ENCODE measurements at places on chromosomes 1 and 21.

DNA sequence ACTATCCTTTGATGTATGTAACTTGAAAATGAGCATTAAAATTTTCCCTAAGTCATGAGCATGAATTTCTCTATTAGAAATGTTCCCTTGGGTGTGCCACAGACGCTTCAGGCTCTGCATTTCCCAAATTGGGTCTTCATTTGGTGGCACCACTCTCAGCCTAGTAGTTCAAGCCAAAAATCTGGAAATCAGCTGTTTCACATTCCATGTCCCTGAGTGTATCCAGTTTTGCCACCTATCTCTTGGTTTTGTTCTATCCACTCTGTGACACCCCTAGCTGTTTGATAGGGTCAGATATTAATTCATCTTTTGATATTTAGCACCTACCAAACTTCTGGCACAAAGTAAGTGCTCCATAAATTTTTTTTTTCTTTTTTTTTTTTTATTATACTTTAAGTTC lies 89.5 kb upstream of the DPH5 start:
- no peak for DNase-seq

DNA sequence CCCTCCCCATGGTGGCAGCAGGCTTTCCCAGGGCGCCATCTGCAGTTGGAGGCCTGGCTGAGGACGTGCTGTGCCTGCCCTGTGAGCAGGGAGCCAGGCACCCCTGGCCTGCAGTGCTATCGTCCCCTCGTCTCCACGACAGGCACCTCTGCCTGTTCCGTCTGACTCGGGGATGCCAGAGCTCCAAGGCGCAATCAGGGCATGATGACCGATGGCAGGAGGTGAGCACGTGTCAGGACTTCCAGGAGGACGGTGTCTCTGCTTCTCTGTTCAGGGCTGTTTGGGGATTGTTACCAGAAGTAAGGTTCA lies 125.2 kb downstream of the PCBP3 start:
- DNase-seq: no peak

DNA sequence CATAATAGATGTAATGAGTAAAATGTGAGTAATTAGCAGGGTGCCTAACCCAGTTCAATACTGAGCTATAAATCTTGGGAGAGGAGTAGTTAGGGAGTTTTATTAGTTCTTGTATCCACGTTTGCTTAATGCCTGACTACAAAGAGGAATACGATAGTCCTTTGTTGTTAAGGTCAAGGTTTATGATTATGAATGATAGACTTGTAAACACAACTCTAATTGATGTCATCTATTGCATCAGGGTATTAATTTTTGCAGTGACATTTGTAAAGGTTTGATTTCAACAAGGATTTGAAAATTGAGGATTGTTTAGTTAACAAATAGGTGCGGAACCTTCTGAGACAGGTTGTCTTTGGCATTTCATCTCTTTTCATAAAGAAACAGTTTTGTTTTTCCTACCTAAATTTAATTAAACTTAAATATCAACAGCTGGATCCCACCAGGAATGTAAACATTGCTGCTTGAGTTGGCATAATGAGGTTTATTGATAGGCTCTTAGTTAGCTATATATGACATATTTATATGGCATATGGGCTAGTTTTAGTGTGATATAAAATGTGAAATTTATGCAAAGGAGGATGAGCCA lies 9.7 kb downstream of the SOAT1 start:
- DNase-seq: no peak

DNA sequence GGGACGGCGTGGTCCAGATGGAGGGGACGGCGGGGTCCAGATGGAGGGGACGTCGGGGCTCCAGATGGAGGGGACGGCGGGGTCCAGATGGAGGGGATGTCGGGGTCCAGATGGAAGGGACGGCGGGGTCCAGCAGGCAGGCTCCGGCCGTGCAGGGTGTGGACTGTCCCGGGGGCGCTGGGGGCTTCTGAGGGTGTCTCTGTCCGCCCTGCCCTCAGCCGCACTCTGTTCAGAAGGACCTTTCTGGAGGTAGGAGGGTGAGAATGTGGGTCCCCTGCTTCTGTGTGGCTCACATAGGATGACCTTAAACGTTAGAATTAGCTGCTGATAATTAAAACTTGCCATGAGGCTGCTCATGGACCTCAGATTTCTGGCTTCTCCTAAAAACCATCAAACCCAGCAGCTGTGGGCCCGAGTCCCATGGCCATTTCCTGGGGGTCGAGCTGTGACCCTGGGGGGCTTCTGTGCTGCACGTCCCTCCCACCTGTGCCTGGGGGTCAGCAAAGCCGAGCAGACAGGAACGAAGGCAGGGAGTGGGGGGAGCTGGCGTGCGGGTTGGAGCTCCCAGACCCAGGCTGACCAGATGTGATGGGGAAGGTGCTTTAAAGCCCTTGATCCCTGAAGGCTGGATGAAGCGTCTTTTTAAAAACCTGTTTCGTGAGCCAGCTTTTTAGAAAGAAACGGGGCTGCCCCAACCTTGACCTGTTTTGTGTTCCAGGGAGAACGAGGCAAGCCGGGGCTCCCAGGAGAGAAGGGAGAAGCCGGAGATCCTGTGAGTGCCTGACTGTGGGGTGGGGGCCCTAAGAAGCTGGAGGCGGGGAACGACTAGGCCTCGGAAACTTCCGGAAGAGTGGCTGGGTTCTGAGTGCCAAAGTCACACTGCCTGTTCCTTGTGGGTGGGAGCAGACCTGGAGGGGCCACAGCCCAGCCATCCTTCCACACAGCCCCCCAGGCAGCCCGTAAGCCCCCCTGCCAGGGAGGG lies 7.1 kb downstream of the COL6A1 start:
- DNase-seq: peak; percentile 9

DNA sequence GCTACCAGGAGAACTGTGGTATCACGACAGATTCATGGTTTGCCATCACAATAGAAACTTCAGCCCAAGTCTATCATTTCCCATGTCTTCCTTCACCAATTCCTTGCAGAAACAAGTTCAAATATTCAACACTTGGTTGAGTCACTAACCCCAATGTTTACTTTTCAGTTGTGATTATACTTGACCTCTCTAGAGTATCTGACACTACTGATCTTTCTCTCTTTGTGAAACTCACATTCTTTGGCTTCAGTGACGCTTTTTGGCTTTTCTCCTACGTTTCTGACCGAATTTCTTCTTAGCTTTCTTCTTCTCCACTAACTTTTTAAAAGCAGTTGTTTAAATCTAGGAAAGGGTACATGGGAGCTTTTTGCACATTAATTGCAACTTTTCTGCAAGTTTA lies 48.8 kb upstream of the HMGB4 start:
- no peak for DNase-seq

DNA sequence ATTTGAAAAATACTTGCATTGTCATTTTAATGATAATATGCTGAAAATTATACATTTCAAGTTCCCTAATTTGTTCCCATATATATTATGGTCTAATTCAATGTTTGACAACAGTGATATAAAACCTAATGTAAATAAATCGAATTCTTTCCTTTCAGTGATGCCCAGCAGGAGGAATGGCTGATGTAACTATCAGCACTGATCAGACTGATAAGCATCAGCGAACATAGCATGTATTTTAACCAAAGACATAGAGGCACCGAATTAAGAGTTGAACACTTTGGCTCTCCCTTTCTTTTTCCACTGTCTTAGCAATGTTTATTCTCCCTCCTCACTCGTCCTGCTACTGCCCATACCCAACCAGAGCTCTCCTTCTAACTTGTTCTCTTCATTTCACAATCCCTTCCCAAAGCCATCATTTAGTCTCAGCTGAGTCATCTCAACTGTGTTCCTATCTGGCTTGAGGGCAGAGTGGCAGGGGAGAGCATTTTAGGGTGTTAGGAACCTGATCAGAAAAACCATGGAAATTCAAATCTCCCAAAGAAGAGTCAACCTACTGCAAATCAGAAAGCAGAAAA lies 58.8 kb upstream of the C1orf115 start:
- DNase-seq: no peak

GRCh38 chr1:58256041-58256440 lies 290.5 kb downstream of the OMA1 start:
- DNase-seq: no peak

DNA sequence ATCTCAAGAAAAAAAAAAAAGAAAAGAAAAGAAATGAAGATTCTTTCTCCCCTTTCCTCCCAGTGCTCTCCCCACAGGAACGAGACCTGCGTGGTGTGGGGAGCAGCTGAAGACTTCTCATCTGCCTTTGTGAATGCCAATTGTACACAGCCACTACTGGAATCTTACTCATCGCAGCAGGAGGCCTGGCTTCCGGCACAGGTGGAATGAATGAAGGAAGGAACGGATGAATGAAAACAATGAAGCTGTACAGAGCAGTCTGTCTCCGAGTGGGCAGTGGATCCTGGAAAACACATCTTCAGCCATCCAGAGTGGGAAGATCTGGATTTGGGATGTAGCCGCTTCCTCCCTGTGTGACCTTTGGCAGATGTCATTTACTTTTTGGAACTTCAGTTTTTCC lies 64.9 kb downstream of the RUNX3 start:
- no peak for DNase-seq

- no peak for DNase-seq
Observed at GRCh38 chr1:19037659-19038058, 81.2 kb upstream of the IFFO2 start.

- DNase-seq: peak; percentile 100
Observed at GRCh38 chr1:9910076-9910422, at the start of gene CTNNBIP1. TSS of gene CTNNBIP1 (minus strand) at chr1:9910269. CDS start at chr1:9872064, 38,205 bp downstream.

GRCh38 chr1:62912028-62912638 lies 128.2 kb downstream of the ATG4C start:
- DNase-seq: no peak

GRCh38 chr1:181486098-181486420 lies 2.7 kb downstream of the CACNA1E start:
- no peak for DNase-seq

DNA sequence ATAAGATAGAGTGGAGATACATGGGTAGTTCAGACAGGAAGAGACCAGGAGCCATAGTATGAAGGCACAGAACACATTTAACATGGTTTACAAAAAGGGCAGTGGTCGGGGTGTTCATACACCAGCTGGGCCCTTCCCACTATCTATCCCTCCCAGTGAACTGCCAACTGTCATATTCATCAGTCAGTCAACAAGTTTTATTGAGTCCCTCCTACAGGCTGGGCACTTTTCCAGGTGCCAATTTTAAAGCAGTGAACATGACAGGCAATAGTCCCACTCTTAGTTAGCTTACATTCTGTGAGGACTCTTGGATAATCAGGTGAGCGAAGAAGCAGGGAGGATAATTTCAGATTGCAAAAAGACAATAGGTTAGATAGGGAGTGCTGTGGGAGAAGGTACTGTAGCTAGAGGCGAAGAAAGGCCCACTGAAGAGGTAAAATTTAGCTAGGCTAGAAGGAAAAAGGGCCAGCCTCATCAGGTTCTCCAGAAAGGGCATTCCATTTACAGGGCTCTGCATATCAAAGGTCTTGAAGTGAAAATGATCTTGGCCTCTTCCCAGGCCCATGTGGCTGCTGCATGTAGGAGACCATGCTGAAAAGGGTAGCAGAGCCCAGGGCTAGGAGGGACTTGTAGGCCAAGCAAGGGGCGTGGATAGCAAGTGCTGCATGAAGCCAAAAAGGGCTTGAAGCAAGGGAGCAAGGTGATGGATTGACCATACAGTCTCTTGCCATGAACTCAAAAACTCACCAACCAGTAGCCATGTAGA lies 274.7 kb upstream of the SNX7 start:
- DNase-seq: no peak

- DNase-seq: no peak
Observed at GRCh38 chr21:42151948-42152220, 67.1 kb upstream of the ABCG1 start.

GRCh38 chr1:154910851-154911250 lies 25.7 kb downstream of the PMVK start:
- DNase-seq: no peak

DNA sequence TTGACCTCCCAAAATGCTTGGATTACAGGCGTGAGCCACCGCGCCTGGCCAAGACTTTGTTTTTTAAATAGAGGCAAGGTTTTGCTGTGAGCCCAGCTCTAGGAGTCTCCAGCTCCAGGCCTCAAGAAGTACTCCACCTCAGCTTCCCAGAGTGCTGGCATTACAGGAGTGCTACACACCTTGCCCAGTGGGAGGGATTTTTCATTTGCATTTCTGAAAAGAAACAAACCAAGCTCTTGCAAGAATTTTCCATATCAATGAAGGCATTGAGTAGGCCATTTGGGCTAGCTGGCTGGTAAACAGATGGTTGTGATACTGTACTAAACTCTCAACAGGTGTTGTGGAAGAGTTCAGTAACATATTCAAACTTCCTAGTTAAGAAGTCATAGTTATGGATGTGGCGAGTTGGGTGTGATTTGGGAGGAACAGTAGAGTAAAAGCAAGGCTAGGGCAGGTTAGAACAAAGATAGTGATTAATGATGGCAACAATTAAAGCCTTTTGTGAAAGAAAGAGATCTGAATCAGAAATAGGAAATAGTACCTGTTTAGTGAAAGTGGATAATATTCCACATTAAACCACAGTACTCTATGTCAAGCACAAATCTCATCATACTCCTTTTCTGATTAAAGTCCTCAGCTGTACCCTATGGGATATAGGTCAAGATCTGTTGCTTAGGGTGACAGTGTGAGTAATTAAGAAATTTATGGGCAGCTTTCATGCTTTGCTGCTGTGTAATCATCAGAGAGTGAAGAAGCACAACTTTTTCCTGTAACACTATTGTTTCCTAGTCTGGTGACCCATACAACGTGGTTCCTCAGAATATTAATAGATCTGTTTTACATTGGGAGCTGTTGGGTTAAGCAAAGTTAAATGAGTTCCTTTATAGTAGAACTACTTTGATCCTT lies 10.7 kb downstream of the AKIRIN1 start:
- no peak for DNase-seq

Measured in activated B cell treated with CpG ODN at 0.5 μM for 24 hours (primary cell).